HepG2 (cell line): ENCODE measurements at places on chromosomes 4 and X. TPM values are rescaled to one million over a fixed set of nuclear protein-coding genes. Genes with fewer than 3 reads are reported as not detected.

DNA sequence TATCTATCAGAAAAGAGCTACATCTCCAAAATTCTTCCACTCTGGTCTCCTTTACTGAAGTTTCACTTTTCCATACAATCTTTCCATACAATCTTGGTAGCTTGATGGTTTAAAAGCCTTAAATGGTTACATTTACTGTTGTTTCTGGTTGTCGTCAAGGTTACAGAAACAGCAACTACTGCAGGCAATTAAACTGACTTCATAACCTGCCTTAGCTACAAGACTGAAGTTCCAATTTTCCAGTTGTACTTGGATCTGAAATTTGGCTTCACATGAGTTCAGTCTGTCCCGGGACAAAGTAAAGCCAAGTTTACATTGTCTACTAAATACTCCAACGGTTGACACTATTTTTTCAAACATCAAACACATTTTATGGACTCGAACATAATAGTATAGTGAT is 326.4 kb downstream of the ANKRD50 start:
- no peaks in the 10 kb centered on the region for H3K36me3 ChIP-seq
- H3K4me3 ChIP-seq = no peak overlapping the region
- H3K27me3 ChIP-seq = no peaks in the 10 kb centered on the region

DNA sequence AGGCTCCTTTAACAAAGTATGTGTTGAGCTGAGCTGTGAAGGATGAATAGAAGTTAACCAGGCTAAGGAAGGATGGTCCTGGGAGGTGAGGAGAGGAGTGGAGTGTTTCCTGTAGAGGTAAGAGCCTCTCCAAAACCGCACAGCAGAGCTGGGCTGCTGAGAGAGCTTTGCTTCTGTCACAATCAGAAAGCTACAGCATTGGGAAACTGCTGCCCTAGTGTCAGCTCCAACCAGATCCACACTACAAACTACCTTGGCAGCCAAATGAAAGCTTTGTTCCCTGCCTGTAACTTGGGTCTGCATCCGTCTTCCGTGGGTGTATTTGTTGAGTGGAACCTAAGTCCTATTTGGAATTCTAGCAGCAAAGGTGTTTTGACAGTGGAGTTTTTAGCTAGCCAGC is 91.8 kb downstream of the REPS2 start:
- no peak overlapping the region for H3K27ac ChIP-seq
- no peaks in the 10 kb centered on the region for H3K36me3 ChIP-seq
- no peak for DNase-seq
- no peaks in the 10 kb centered on the region for H3K27me3 ChIP-seq
- H3K4me1 ChIP-seq = no peaks in the 10 kb centered on the region

DNA sequence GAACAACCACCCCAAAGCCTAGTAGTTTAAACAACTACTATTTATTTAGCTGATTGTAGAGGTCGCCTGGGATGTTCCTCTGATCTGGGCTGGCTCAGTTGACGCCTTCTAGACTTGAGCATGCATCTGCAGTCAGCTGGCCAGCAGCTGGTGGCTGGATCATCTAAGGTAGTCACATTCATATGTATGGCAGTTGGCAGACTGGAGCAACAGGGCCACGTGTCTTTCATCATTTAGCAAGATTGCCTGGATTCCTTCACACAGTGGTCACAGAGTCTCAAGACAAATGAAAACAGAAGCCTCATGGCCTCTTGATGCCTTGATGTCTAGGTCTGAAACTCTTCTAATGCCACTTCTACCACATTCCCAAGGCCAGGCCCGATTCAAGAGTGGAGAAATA is 220.6 kb upstream of the S100G start:
- no peak overlapping the region for H3K4me3 ChIP-seq
- H3K36me3 ChIP-seq = no peaks in the 10 kb centered on the region
- no peaks in the 10 kb centered on the region for H3K4me1 ChIP-seq
- no peak for DNase-seq
- H3K27ac ChIP-seq = no peak overlapping the region
- H3K27me3 ChIP-seq = no peaks in the 10 kb centered on the region

DNA sequence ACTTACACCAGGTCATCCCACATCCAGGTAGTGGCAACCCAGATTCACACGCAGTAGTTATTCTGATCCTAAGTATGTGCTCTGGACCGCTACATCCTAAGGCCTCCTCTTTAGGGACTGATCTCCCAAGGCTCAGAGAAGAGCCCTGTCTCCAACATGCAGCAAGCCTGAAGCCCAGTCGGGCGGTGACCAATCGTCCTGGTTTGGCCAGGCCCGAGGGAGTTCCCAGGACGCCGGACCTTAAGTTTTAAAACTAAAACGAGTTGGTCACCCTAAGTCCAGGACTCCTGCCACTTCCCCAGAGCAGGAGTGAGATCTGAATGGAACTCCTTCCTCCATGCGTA is 385 bp downstream of the LYAR start:
- H3K27me3 ChIP-seq = no peaks in the 10 kb centered on the region
- peak overlapping the region; percentile 82 for H3K4me3 ChIP-seq
- peaks cover 5% of the 10 kb centered on the region; the same call in 1 of the 2 replicates for H3K36me3 ChIP-seq
- peak overlapping the region; percentile 72 for H3K27ac ChIP-seq

DNA sequence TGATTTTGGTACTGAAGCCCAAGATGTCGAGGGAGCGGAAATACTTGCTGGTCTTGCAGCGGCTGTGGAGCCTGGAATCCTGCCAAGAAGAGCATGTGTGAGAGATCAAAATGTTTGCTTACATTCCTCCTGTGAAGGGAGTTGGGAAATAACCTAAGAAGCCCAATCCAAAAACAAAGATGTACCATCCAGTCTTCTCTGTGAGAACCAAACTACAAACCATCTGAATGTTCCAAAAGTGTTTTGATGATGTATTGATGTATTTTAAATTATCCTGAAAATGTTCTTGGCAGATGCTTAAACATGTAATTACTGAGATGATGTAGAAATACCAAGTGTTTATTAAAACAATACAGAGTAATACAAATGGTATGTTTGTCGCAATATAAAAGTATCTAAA is 10.1 kb upstream of the ADH1A start:
- no peaks in the 10 kb centered on the region for H3K36me3 ChIP-seq
- H3K4me1 ChIP-seq = peaks cover 7% of the 10 kb centered on the region; the same call in 1 of the 2 replicates
- DNase-seq = peak; percentile 58
- no peaks in the 10 kb centered on the region for H3K27me3 ChIP-seq
- H3K27ac ChIP-seq = no peak overlapping the region

GRCh38 chr4:149161247-149161646 is 654.4 kb downstream of the IQCM start:
- H3K27me3 ChIP-seq = no peaks in the 10 kb centered on the region
- no peak overlapping the region for H3K4me3 ChIP-seq
- no peaks in the 10 kb centered on the region for H3K36me3 ChIP-seq
- H3K4me1 ChIP-seq = no peaks in the 10 kb centered on the region
- DNase-seq = no peak

DNA sequence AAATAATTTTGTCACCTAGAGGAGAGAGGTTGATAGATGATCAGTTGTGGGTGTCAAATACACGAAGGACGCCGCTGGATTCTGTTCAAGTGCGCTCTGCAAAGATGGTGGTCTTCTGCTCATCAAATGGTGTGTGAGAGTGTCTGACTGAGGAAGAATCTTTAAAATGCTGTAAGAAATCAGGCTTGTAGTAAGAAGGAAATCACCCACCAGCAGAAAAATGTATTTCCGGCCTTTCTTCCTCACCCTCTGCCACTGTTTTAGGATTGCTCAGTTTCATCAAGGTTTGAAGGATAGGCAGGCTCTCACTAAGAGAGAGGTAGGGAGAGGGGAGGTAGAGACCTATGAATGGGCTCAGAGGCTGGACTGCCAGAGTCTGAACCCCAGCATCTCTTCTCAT is 28.7 kb downstream of the RHOH start:
- H3K27me3 ChIP-seq = no peaks in the 10 kb centered on the region
- H3K4me3 ChIP-seq = no peak overlapping the region
- no peak for DNase-seq
- H3K36me3 ChIP-seq = no peaks in the 10 kb centered on the region
- H3K27ac ChIP-seq = no peak overlapping the region
- no peaks in the 10 kb centered on the region for H3K4me1 ChIP-seq

DNA sequence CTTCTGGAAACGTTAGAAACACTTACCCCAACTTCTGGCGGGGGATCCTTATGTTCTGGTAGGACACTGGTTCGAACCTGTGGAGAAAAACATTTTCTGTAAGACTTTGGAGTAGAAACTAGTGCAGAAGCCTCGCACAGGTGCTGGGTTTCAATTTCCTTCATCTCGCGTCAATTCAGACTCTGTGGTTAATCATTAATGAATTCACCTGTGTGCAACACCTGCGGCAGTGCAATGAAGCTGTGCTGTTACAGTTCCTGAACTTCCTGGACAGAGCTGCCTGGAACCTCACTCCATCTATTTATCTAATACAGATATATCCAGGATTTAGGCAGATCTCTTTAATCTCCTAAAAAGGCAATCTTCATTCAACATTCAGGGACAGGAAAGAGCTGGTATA is 531.4 kb downstream of the INPP4B start:
- H3K27ac ChIP-seq = no peak overlapping the region
- H3K27me3 ChIP-seq = no peaks in the 10 kb centered on the region
- DNase-seq = no peak
- no peaks in the 10 kb centered on the region for H3K4me1 ChIP-seq

GRCh38 chr4:83010522-83011318 is at the start of gene LIN54:
Gene LIN54, minus strand, starts transcription at chr4:83010823. Its CDS starts 25,979 bp downstream, at chr4:82984844.
- H3K4me1 ChIP-seq = peaks cover 37% of the 10 kb centered on the region
- H3K4me3 ChIP-seq = peak within 1 kb of the TSS; percentile 90
- no peaks in the 10 kb centered on the region; the same call in 1 of the 2 replicates for H3K27me3 ChIP-seq
- H3K36me3 ChIP-seq = no peaks in the 10 kb centered on the region; the same call in 2 of the 3 replicates

DNA sequence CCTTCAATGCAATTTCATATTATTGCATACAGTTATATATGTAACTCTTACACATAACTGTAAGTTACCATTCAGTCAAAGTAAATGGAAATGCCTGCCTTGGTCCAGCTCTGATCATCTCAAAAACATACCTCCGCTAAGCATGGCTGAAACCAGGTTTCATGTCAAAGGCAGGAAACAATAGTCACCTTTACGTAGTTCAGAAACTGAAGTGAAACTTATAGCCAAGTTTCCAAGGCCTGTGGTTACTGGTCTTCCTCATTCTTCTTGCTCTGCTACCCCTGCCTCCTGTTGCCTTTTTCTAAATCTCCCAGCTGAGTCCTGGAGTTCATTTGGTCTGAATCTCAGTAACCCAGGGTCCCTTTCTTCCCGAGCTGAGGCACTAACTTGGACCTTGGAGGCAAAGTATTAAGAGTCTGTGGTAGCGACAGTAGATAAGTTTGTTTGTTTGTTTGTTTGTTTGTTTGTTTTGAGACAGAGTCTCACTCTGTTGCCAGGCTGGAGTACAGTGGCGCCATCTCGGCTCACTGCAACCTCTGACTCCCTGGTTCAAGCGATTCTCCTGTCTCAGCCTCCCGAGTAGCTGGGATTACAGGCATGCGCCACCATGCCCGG is 30.8 kb downstream of the DAPP1 start:
- no peak overlapping the region for H3K4me3 ChIP-seq
- no peaks in the 10 kb centered on the region for H3K4me1 ChIP-seq
- H3K27ac ChIP-seq = no peak overlapping the region
- no peaks in the 10 kb centered on the region; the same call in 2 of the 3 replicates for H3K27me3 ChIP-seq
- H3K36me3 ChIP-seq = no peaks in the 10 kb centered on the region

DNA sequence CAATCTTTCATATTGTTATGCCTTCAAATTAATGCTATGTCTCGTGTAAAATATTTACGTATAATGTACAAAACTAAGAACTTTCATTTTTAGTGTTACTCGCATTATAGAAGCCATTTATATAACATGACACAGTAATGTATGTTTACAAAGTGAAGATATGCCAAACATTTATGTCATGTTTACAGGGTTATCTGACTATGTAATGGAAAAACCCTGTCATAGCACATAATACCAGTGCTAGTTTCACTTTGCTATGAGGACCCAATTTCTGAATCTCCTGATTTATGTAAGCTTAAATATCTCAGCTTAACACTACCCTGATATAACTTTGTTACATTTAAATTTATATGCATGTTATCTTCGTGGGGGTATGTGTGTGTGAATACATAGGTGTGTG is 233.1 kb downstream of the FAT4 start:
- H3K27ac ChIP-seq = no peak overlapping the region
- H3K27me3 ChIP-seq = no peaks in the 10 kb centered on the region
- H3K4me3 ChIP-seq = no peak overlapping the region
- no peaks in the 10 kb centered on the region for H3K36me3 ChIP-seq

- H3K4me3 ChIP-seq = no peak overlapping the region
- no peak for DNase-seq
- no peaks in the 10 kb centered on the region for H3K4me1 ChIP-seq
- H3K27ac ChIP-seq = no peak overlapping the region
- H3K36me3 ChIP-seq = no peaks in the 10 kb centered on the region
These were observed 24.3 kb upstream of the MYOZ2 start for GRCh38 chr4:119111296-119111695.

DNA sequence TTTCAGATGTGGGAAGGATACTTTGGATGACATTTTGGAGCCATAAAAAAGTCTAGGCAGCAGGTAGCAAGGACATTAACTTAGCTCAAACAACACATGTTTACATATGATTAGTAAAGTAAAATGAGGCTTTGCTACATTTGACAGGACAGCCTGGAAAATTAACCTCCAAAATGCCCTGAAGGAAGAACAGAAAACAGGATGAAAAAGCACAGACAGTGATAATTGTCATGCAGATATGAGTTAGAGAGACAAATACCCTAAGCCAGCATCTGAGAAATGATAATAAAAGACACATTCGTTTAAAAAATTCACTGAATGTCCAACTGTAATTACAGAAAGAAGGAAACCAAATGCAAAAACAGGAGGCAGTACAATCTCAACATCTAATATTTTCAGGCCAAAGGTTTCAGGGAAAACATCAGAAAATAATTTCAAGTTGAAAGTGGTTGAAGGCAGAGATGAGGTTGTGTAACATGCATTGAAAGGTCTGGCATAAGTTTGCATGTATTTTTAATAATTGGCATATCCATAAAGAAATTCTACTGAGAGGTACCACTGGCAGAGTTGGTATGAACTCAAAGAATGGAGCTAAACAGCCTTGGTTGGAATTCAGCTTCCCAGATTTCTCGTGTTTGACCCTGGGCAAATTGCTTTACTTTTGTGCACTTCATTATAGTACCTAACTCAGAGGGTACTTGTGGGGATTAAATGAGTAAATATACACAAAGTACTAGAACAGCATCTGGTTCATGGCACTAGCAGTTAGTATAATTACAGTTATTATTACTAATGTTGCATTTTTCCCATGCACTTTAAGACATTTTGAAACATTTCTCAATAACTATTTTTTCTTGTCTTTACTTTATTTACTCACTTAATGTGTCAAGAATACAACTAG is 54.4 kb upstream of the MAP9 start:
- H3K27ac ChIP-seq = no peak overlapping the region
- no peaks in the 10 kb centered on the region for H3K4me1 ChIP-seq
- no peaks in the 10 kb centered on the region for H3K27me3 ChIP-seq
- H3K36me3 ChIP-seq = no peaks in the 10 kb centered on the region
- no peak overlapping the region for H3K4me3 ChIP-seq
- DNase-seq = no peak

DNA sequence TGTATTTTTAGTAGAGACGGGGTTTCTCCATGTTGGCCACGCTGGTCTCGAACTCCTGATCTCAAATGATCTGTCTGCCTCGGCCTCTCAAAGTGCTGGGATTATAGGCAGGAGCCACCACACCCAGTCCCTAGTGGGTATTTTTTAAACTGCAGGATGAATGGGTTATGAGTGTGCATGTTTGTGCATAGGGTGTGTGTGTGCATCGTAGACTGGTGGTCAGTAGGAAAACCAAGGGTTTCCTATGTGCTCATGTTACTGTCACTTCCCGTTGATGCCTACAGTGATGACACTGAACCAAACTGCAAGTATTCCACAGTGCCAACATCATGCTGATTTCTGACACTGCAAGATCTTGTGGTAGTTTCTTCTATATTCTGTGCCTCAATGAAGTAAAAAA is 41.1 kb downstream of the DDIT4L start:
- no peaks in the 10 kb centered on the region for H3K27me3 ChIP-seq
- no peak overlapping the region for H3K27ac ChIP-seq
- H3K4me1 ChIP-seq = no peaks in the 10 kb centered on the region
- no peak overlapping the region for H3K4me3 ChIP-seq
- DNase-seq = no peak
- no peaks in the 10 kb centered on the region for H3K36me3 ChIP-seq

Gene PKD2
- polyA plus RNA-seq = 5.3 and 5.6 TPM in 2 replicates

Gene CCNB3
- 0.07 TPM in 1 of 2 replicates, not detected in the other for polyA plus RNA-seq

Gene IL1RAPL1
- 0.04 TPM in 1 of 2 replicates, not detected in the other for polyA plus RNA-seq
